Nephron progenitor cell (in vitro differentiated cells): ENCODE measurements at places on chromosomes 4 and X.

GRCh38 chrX:10986616-10987015 lies 124.5 kb upstream of the HCCS start:
- no peak overlapping the region for H3K27ac ChIP-seq
- peaks cover 10% of the 10 kb centered on the region for H3K4me1 ChIP-seq
- H3K4me3 ChIP-seq, result no peak overlapping the region
- no peaks in the 10 kb centered on the region for H3K27me3 ChIP-seq
- no peak for DNase-seq
- no peaks in the 10 kb centered on the region for H3K36me3 ChIP-seq

- H3K36me3 ChIP-seq, result no peaks in the 10 kb centered on the region
- peaks cover 25% of the 10 kb centered on the region for H3K4me1 ChIP-seq
- H3K27me3 ChIP-seq, result peaks cover 3% of the 10 kb centered on the region
These were observed 151.7 kb upstream of the TBL1X start for GRCh38 chrX:9312922-9313867.

DNA sequence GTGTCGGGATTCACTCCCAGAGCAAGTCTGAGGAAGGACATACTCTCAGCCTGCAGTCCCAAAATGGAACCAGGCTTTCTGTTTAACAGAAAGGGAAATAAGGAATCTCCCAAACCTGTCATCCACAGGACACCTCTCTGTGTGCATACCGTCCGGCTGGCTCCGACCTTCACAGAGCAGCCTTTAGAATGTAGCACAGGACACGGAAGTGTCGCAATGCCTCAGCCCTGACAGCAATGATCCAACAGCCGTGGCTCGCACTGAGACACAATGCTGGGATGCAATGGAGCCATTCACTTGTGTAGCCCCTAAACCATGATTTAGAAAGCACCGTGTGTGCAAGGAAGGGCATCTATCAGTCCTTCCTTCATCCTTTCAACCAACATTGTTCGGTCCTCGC lies 15.5 kb upstream of the HELT start:
- DNase-seq, result no peak
- H3K27ac ChIP-seq, result no peak overlapping the region
- H3K4me1 ChIP-seq, result peaks cover 8% of the 10 kb centered on the region
- no peak overlapping the region for H3K4me3 ChIP-seq
- H3K36me3 ChIP-seq, result no peaks in the 10 kb centered on the region

- peaks cover 53% of the 10 kb centered on the region for H3K4me1 ChIP-seq
- H3K4me3 ChIP-seq, result peak overlapping the region; percentile 77
- peaks cover 15% of the 10 kb centered on the region for H3K27me3 ChIP-seq
- no peak for DNase-seq
These were observed 1.8 kb downstream of the SH3BP2 start for GRCh38 chr4:2794486-2795299.

GRCh38 chrX:146396409-146396808 lies 413.2 kb upstream of the CXorf51B start:
- H3K4me3 ChIP-seq, result no peak overlapping the region
- no peak for DNase-seq
- H3K27ac ChIP-seq, result no peak overlapping the region
- no peaks in the 10 kb centered on the region for H3K27me3 ChIP-seq
- no peaks in the 10 kb centered on the region for H3K36me3 ChIP-seq
- no peaks in the 10 kb centered on the region for H3K4me1 ChIP-seq

DNA sequence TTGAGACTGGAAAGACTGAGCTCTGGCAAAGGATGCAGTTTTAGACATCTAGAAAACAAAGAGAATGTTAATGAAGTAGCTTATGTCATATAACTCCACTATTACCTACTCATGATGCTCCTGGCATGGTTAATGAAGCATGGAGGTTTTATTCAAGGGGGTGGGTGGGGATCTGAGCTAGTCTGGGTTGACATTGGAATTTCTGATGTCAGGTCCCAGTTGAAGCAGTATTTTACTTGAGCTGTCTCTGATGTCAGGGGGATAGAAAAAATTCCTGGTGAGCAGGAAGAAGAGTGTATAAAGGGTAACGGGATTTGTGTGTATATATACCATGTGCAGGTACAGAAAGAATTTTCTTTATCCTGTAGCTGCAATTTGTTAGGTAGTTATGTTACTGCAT lies 102.0 kb downstream of the ELOVL6 start:
- H3K4me3 ChIP-seq, result no peak overlapping the region
- H3K27ac ChIP-seq, result peak overlapping the region; percentile 66
- H3K4me1 ChIP-seq, result peaks cover 6% of the 10 kb centered on the region
- no peaks in the 10 kb centered on the region for H3K27me3 ChIP-seq
- H3K36me3 ChIP-seq, result peaks cover 33% of the 10 kb centered on the region

- no peak for DNase-seq
- no peak overlapping the region for H3K4me3 ChIP-seq
- no peaks in the 10 kb centered on the region for H3K27me3 ChIP-seq
- no peaks in the 10 kb centered on the region for H3K4me1 ChIP-seq
These were observed 401.3 kb downstream of the PCDH10 start for GRCh38 chr4:133550436-133550835.

GRCh38 chrX:19862634-19863211 lies 24.7 kb downstream of the SH3KBP1 start:
- no peak overlapping the region for H3K27ac ChIP-seq
- H3K4me1 ChIP-seq, result peaks cover 43% of the 10 kb centered on the region

DNA sequence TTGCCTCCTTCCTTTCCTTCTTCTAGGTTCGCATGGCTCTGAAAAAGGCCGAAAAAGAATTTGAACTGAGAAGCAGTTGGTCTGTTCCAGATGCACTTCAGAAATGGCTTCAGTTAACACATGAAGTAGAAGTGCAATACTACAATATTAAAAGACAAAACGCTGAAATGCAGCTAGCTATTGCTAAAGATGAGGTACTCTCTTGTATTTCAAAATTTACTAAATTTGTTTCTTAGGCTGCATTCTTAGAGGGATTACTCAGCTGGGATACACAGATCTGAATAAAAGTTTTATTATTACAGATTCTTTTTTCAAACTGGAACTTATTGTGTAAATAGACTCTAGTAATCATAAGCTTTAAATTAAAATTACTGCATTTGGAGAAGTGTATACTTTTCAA lies 146.9 kb downstream of the STIM2 start:
- no peak for DNase-seq
- no peak overlapping the region for H3K4me3 ChIP-seq
- no peaks in the 10 kb centered on the region for H3K27me3 ChIP-seq
- peaks cover 18% of the 10 kb centered on the region for H3K4me1 ChIP-seq

GRCh38 chr4:143701365-143701764 lies 890 bp upstream of the FREM3 start:
- H3K4me1 ChIP-seq, result peaks cover 5% of the 10 kb centered on the region
- no peak for DNase-seq
- H3K36me3 ChIP-seq, result no peaks in the 10 kb centered on the region
- peak overlapping the region; percentile 81 for H3K4me3 ChIP-seq

GRCh38 chrX:7570432-7571029 lies 272.4 kb upstream of the VCX start:
- DNase-seq, result no peak
- peaks cover 5% of the 10 kb centered on the region for H3K4me1 ChIP-seq
- H3K4me3 ChIP-seq, result no peak overlapping the region
- H3K27ac ChIP-seq, result no peak overlapping the region
- no peaks in the 10 kb centered on the region for H3K36me3 ChIP-seq
- H3K27me3 ChIP-seq, result peaks cover 13% of the 10 kb centered on the region

GRCh38 chrX:15203694-15204093 lies 66.2 kb downstream of the ASB9 start:
- peaks cover 3% of the 10 kb centered on the region for H3K27me3 ChIP-seq
- H3K36me3 ChIP-seq, result no peaks in the 10 kb centered on the region

GRCh38 chrX:129614481-129615255 lies 40.1 kb downstream of the APLN start:
- H3K27ac ChIP-seq, result no peak overlapping the region
- H3K36me3 ChIP-seq, result no peaks in the 10 kb centered on the region
- peaks cover 7% of the 10 kb centered on the region for H3K27me3 ChIP-seq
- H3K4me3 ChIP-seq, result no peak overlapping the region

- H3K27me3 ChIP-seq, result peaks cover 24% of the 10 kb centered on the region
- peaks cover 3% of the 10 kb centered on the region for H3K36me3 ChIP-seq
- no peak for DNase-seq
- no peak within 1 kb of the TSS for H3K27ac ChIP-seq
- H3K4me3 ChIP-seq, result no peak within 1 kb of the TSS
These were observed at the start of gene CLRN2 for GRCh38 chr4:17514865-17515264. Gene CLRN2 (plus strand): TSS chr4:17515165. CDS start chr4:17515267, 102 bp downstream.

- H3K4me3 ChIP-seq, result no peak overlapping the region
- no peaks in the 10 kb centered on the region for H3K27me3 ChIP-seq
- DNase-seq, result no peak
- peaks cover 19% of the 10 kb centered on the region for H3K4me1 ChIP-seq
- peak overlapping the region; percentile 94 for H3K27ac ChIP-seq
These were observed 48.7 kb downstream of the HTT start for GRCh38 chr4:3123181-3123671.

DNA sequence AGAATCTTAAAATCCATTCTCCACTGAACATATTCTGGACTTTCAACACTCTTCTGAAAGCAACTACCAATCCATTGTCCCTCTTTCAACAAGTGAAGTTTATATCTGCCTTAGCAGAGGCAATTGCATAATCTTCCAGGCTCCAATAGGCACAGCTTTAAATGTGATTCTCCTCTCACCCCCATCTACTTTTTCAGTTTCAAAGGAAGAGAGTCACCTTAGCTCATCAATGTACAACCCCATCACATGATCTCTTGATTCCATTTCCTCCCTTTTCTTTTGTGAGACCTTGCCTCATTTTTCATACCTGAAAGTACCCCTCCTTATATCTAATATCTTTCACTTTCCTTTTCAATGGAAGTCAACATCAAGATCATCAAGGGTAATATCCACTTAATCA lies 921.7 kb upstream of the EPHA5 start:
- no peaks in the 10 kb centered on the region for H3K36me3 ChIP-seq
- DNase-seq, result no peak
- H3K4me1 ChIP-seq, result no peaks in the 10 kb centered on the region
- H3K4me3 ChIP-seq, result no peak overlapping the region
- H3K27ac ChIP-seq, result no peak overlapping the region

DNA sequence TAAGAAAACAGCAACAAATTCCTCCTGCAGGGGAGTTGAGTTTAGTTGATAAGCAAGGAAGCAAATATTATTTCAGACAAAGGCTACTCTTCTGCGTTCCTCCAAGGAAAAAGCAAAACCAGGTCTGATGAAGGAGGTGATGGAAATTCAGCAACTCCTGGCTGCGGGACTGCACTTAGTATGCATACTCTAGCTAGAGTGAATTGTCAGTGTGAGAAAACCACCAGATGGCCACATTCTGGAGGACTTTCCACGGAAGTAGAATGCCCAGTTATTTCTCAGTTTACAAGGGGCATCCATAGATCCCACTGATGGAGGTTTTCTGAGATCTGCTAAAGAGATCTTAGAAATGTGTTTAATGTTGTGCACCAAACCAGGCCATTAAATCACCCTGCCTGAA lies 338.6 kb upstream of the PUDP start:
- H3K27me3 ChIP-seq, result no peaks in the 10 kb centered on the region
- H3K36me3 ChIP-seq, result no peaks in the 10 kb centered on the region
- DNase-seq, result no peak
- no peak overlapping the region for H3K4me3 ChIP-seq

DNA sequence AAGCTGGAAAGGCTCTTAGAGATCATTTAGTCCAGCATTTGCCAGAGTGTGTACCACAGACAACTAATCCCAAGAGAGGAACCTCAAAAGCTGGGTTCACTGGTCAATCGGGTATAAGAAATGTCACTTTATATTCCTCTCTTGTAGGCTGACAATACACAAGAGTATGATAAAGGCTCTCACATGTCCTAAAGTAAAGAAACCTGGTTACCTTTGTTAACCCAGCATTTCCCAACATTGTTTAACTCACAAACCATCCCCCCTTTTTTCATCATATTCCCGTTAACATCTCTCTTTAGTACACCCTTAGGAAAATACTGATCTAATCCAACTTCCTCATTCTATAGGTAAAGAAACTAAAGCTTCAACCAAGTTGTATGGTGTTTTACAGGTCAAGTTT lies 74.4 kb downstream of the MBNL3 start:
- H3K4me3 ChIP-seq, result no peak overlapping the region
- peaks cover 42% of the 10 kb centered on the region for H3K4me1 ChIP-seq
- DNase-seq, result no peak
- no peaks in the 10 kb centered on the region for H3K27me3 ChIP-seq
- no peak overlapping the region for H3K27ac ChIP-seq
- H3K36me3 ChIP-seq, result peaks cover 3% of the 10 kb centered on the region

GRCh38 chr4:121822796-121823504 lies 733 bp downstream of the CCNA2 start:
- H3K27me3 ChIP-seq, result no peaks in the 10 kb centered on the region
- H3K36me3 ChIP-seq, result peaks cover 18% of the 10 kb centered on the region
- H3K4me1 ChIP-seq, result peaks cover 36% of the 10 kb centered on the region

DNA sequence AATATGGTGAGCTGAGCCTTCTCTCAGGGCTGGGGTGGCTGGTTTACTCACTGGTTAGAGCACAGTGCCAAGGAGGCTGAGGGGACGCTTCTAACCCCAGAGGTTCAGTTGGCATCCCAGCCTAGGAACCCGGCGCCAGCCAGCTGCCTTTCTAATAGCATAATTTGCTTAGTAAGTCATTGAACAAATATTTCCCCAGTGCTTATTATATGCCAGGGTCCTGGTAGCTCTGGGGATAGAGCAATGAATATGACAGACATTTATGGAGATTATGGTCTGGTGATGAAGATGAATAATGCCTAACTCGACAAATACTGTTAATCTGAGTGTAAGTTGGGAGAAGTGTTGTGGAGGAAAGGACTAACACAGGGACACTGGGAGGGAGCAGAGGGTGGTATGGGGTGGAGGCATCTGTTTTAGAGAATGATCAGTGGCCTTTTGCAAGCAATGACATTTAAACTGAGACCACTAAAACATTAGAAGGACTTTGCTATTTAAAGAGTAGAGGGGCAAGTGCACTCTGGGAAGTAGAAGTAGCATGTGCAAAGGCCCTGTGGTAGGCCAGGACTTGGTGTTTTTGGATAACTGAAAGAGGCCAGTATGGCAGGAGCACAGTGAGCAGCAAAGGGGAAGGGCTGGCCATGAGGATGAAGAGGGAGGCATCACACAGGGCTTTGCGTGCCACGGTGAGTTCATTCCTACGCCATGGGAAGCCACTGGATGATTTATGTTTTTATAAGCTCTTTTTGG lies 71.9 kb downstream of the ATG4A start:
- no peak overlapping the region for H3K27ac ChIP-seq
- H3K4me1 ChIP-seq, result peaks cover 15% of the 10 kb centered on the region
- H3K27me3 ChIP-seq, result no peaks in the 10 kb centered on the region
- peaks cover 11% of the 10 kb centered on the region for H3K36me3 ChIP-seq

GRCh38 chrX:113644426-113644825 lies 803.8 kb upstream of the AMOT start:
- no peaks in the 10 kb centered on the region for H3K36me3 ChIP-seq
- DNase-seq, result no peak
- peaks cover 4% of the 10 kb centered on the region for H3K27me3 ChIP-seq
- H3K27ac ChIP-seq, result no peak overlapping the region

DNA sequence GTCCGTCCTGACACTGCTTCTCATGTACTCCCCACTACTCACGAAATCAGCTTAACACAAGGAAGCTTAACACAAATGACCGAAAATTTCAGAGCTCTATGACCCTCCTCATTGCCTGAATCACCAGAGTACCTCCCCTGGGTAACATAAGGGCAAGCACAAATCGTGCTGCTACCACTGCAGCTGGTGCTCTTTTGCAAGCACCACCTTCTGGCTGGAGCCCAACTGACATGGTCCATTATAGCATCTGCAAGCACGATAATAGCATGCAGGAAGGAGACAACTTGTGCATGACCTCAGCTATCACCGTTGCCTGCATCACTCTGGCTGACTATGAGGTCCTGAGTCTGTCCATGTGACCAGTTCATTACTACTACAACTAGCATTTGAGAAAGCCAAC lies 308.0 kb downstream of the TEX13C start:
- H3K4me1 ChIP-seq, result peaks cover 6% of the 10 kb centered on the region
- H3K36me3 ChIP-seq, result no peaks in the 10 kb centered on the region
- H3K27ac ChIP-seq, result no peak overlapping the region
- no peak for DNase-seq
- no peaks in the 10 kb centered on the region for H3K27me3 ChIP-seq

GRCh38 chrX:40415675-40416074 lies 165.1 kb upstream of the ATP6AP2 start:
- no peaks in the 10 kb centered on the region for H3K36me3 ChIP-seq
- H3K27ac ChIP-seq, result no peak overlapping the region
- peaks cover 28% of the 10 kb centered on the region for H3K4me1 ChIP-seq
